ENCODE measurements at places on chromosomes 4 and X.

DNA sequence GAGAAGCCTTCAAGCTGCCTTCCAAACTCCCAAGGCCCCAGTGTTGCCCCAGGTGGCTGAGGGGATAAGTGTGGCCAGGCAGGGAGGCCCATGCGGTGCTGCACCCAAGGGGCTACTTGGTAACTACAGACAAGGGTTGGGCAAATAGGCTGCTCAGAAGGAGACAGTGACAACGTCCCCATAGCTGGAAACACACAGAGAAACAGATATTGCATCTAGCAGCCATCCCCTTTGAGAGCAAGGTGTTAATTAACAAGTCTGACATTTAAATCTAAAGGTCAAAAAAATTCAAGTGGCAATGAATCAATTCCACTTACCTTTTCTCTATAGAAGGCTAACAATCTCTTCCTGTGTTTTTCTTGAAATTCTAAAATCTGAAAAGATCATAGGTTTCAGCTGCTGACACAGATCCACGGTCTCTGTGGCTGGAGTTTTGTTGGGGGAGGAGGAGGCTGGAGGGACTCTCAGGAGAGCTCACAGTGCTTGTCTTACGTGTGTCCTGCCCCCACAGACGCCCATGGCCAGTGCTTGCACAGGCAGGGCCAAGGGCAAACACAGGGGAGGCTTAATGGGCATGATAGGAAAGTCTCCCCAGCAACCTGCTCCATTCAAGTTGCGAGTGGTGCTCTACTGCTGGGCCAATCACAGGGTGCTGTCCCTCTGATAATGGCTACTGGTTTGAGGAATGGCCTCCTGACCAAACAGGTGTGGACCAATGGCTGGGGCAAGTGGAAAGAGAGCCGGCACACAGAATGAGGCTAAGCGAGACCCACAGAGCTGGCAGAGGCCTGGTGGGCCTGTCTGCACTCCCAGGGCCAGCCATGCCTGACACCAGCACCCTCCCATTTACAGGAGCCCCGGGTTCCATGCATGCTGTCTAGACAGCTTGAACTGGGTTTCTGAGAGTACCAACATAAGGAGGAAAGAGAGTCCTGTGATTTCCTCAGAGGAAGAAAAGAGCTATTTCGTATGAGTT is 22.6 kb downstream of the RNF212 start:
- no peak for DNase-seq

- no peak for DNase-seq
Measured at GRCh38 chr4:171157462-171158082, 655.6 kb upstream of the GALNTL6 start.

DNA sequence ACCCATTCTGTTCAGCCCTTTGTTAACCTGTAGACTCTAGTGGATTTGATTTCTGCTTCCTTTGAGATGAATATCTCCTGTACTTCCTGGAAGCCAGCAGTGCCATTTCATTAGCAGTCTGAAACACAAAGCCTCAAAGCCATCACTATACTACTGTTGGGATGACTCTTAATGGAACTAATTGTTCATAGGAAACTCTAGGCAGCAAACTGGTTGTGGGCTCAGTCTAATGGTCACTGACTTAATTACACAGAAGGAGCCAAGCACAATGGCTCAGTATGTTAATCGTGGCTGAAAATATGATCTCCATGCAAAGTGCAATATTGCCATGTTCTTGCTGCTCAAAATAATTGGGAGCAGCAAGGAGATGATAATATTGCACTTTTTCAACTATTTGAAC is 262.3 kb downstream of the ARHGAP24 start:
- no peak for DNase-seq

DNA sequence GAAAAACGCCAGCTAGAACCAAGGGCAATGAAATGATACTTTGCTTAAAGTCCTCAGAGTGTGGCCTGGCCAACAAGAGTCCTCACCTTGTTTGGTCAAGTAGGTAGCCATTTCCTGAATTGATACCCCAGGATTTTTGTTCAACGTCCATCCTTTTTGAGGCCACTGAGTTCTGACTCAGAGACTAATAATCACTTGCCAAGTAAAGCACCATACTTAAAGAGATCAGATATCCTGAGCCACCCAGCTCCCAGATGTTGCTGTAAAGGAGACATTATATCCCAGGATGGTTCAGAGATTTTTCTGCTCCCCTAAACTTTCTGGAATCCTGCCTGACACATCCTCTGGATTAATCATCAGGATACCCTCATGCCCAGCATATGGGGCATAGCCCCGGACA is 190.9 kb downstream of the RAP1GDS1 start:
- DNase-seq, result no peak

DNA sequence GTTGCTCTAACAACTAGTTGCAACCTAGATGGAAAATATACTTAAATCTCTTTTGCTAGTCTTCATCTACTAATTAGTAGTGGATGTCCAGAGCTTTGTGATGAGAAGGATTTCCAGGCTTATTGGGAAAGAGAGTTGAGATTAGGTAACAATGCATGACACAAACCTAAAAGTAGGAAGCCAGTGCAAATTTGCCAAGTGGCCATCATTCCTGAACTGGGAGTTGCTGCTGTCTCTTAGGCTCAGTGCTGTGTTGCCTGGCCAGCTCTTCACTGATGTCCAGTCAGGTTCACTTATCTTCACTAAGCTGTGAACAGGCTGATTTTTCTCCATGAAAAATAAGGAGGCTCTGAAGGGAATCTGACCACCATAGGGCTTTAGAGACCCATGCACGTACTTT is 105.6 kb upstream of the AMOT start:
- no peak for DNase-seq

DNA sequence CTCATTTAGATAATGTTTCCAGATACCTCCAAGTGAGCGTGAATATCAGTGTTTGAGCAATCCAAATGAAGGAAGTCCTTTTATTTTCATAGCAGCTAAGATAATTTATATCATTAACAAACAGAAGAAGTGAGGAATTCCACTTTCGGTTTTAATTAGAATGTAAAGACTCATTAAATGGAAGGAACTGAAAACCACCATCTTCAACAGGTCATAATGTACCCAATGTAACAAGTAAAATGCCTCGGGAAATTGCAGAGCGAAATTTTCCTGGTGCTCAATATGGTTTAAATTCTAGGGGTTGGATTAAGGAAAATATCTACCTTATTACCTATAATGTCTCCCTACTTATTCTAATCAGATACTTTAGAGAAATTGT is 33.9 kb upstream of the SLC9A7 start:
- no peak for DNase-seq

All from activated CD4-positive, alpha-beta T cell treated with anti-CD3 and anti-CD28 coated beads, Interleukin-2, amount 50 U/mL, for 16 hours (primary cell).